ENCODE measurements at places on chromosomes 11 and 22. TPM values are rescaled to one million over a fixed set of nuclear protein-coding genes. Genes with fewer than 3 reads are reported as not detected.

MS4A4E gene
- not detected for total RNA-seq

MUC5B gene
- total RNA-seq, result not detected

NUDT22 gene
- total RNA-seq, result 108 TPM

OSBP2 gene
- 2.8 TPM for total RNA-seq

PEX26 gene
- total RNA-seq, result 30.2 TPM

CHRNA10 gene
- total RNA-seq, result 3.7 TPM

OR4D9 gene
- not detected for total RNA-seq

LRRC55 gene
- total RNA-seq, result not detected

IL18 gene
- 0.35 TPM for total RNA-seq

F2 gene
- 0.85 TPM for total RNA-seq

IGSF9B gene
- total RNA-seq, result 63.1 TPM

GGTLC2 gene
- total RNA-seq, result not detected

C11orf65 gene
- total RNA-seq, result 0.95 TPM

MS4A6E gene
- not detected for total RNA-seq

CD6 gene
- 413 TPM for total RNA-seq

AASDHPPT gene
- total RNA-seq, result 31.1 TPM

WNT11 gene
- total RNA-seq, result 0.82 TPM

BIRC3 gene
- 83.3 TPM for total RNA-seq

APOA5 gene
- 0.19 TPM for total RNA-seq

PKDREJ gene
- total RNA-seq, result not detected

CRYAB gene
- total RNA-seq, result not detected

RCE1 gene
- 27.2 TPM for total RNA-seq

POLDIP3 gene
- 83.8 TPM for total RNA-seq

NR1H3 gene
- total RNA-seq, result 16.7 TPM

MMP27 gene
- not detected for total RNA-seq

INSC gene
- 0.53 TPM for total RNA-seq

CRYBB2 gene
- total RNA-seq, result not detected

MS4A3 gene
- total RNA-seq, result 0.44 TPM

MUC2 gene
- total RNA-seq, result 0.53 TPM

OR4A16 gene
- total RNA-seq, result not detected
